Hypothalamus (tissue), 51 donors: ENCODE measurements at places on chromosomes 7 and 10.

- DNase-seq = no peak
Observed at GRCh38 chr10:70135684-70136083, 3.1 kb upstream of the AIFM2 start.

GRCh38 chr10:88531392-88532052, 51.6 kb downstream of the RNLS start:
- DNase-seq = no peak

DNA sequence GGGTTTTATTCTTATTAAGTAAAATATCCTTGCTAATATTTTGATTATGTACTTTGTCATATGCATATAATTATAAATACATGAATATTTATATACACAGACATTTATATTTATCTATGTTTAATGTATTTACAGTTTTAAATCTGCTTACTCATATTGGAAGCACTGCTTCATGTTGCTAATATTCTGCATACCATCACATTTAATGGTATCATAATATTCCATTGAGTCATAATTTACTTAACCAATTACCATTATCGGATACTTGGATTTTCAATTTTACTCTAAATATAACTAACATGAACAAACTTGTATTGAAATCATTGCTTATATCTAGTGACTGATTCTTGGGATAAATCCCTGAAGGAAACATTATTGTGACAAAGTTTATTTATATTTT, 155.2 kb downstream of the MBL2 start:
- no peak for DNase-seq

DNA sequence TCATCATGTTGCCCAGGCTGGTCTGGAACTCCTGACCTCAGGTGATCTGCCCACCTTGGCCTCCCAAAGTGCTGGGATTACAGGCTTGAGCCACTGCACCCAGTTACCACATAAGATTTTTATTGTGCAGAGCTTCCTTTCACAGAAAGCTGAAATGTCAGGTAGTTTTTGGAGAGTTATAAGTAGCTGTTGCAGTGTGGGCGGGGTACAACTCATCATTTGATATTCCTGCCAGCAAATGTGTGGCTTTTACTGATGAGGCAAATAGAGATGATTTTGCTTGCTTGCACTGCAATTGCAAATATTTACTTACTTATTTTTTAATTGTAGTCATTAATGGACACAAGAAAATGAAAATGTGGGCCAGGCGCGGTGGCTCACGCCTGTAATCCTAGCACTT, 32.4 kb downstream of the NKX2-3 start:
- DNase-seq = no peak

DNA sequence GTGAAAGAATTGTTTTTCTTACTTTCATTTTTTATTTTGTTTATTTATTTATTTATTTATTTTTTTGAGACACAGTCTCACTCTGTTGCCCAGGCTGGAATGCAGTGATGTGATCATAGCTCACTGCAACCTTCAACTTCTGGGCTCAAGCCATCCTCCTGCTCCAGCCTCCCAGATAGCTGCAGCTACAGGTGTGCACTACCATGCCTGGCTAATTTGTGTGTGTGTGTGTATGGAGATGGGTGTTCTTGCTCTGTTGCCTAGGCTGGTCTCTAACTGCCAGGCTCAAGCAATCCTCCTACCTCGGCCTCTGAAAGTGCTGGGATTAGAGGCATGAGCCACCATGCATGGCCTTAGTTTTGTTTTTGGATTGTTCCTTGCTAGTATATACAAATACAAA, 55.4 kb upstream of the TRIM8 start:
- no peak for DNase-seq

GRCh38 chr7:1591876-1592275, 22.0 kb upstream of the PSMG3 start:
- DNase-seq = no peak

- DNase-seq = no peak
Observed at GRCh38 chr7:154553711-154554265, 449.1 kb downstream of the PAXIP1 start.

DNA sequence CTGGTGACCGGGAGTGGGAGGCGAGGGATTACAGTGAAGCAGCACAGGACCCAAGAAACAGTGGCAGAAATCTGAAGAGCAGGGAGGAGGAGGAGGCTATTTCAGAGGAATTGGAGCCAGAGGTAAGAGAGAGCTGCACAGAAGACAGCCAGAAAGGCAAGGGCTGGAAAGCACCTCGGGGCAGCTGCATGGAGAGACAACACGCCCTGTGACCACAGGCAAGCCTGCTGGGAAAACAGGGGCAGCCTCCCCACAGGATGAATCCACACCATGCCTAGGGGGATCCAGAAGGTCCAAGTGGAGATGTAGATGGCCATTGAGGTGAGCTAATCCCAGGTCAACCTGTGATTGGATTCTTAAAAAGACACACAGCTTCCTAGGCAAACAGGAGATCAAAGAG, 118.8 kb downstream of the CLEC2L start:
- DNase-seq = no peak

DNA sequence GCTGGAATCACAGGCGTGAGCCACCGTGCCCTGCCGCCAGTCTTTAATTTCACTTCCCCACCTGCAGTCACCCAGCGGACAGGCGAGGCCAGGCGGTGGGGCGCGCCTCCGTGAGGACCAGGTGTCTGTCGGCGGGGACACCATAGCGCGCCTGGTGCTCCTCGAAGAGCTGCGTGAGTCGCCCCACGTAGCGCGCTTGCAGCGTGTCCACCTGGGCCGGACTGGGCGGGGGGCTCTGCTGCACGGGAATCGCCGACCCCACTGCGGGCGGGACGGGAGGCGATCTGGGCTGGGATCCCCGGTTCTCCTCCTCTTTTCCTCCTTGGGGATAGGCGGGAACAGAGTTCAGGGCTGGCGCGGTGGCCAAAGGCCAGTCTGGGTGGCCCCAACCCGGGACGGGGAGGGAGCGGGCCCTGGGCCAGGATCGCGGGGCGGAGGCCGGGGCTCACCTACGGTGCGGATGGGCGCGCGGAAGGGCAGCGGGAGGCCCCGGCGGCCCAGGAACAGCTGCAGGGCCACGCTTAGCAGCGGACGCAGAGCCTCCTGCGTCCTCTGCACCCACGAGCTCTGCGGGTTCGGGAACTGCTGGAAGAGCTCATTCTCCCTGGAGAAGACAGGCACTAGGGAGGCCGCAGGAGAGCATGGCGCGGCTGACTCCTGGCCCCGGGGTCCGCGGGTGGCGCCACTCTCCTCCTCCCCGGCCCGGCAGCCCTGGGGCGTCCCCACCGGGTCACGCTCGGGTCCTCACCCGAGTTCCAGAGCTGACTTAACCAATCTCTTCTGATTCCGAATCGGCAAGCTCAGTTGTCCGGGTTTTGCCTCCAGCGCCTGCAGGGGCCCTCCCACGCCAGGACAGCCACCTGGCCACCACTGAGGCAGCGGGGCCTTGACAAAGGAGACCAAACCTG, 1.1 kb upstream of the MOGAT3 start:
- no peak for DNase-seq

GRCh38 chr7:157018328-157018996, 8.0 kb upstream of the MNX1 start:
- no peak for DNase-seq
